HFF-Myc (cell line): ENCODE measurements at places on chromosomes 1 and 21.
A peak's percentile ranks its signal among the peaks of the same experiment; 100 is the strongest.

DNA sequence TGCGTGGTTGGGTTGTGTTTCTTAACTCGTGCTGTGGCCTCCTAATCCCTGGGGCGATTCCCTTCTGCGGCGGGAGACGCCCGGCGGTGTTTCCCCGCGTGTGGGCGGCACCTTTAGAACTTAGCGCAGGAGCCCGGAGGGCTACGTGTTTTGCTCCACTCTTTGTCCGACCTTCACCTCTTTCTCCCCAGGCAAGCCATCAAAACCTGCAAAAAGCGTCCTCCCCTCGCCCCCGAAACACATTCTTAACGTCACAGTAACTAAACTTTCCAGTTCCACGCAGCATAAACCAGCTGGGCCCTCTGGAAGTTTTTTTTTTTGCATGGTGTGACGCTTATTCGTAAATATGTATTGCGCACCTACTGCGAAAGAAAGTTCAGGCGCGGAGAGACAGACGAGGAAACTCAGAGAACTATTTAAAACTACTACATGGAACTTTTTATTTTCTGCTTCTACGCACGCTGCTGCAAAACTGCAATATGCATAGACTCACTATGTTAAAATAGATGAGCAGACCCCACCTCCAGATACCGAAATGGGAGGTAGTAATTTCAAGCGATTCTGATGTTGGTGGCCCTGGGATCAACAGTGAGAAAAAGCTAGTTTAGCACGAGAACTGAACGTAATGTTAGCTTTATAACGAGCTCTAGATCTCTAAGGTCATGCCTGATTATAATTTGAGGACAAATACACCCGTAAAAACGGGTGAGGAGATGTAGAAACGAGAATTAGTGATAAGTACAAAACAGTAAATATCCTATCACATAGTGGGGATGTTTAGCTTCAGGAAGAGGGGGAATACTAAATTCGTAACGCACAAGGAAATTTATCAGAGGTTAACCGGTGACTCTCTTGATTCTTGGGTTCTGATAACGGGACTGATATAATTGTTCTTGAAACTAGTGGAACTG is 920 bp downstream of the MTR start:
- no peak for DNase-seq

DNA sequence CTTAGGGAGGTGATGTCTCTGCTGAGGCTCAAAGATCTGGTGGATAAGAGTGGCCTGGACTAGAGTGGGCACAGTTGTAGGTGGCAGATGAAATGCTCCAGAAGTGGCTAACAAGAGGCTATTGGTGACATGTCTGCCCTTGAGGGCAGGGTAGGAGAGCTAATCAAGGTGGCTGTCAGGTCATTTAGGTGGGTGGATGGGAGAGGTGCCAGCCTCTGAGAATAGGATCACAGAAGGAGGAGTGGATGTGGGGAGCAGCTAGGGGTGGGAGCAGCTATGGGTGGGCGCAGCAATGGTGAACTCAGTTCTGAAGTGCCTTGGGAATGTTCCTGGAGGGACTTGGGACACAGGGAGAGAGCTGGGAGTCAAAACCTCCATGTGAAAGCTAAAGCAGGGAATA is 142.0 kb upstream of the GRIK3 start:
- no peak for DNase-seq

GRCh38 chr1:241714321-241715218 is 62.5 kb downstream of the WDR64 start:
- DNase-seq: no peak

GRCh38 chr1:1758059-1758621 is 20.1 kb downstream of the NADK start:
- no peak for DNase-seq

DNA sequence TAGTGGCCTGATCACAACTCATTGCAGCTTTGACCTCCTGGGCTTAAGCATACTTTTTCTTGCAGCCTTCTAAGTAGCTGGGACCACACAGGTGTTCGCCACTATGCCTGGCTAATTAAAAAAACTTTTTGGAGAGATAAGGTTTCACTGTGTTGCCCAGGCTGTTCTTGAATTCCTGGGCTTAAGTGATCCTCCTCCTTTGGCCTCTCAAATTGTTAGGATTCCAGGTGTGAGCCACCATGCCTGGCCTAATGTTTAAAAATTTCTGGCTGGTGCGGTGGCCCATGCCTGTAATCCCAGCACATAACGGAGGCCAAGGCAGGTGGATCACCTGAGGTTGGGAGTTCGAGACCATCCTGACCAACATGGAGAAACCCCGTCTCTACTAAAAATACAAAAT is 24.4 kb downstream of the YTHDF2 start:
- no peak for DNase-seq

- DNase-seq: no peak
Measured at GRCh38 chr1:103106426-103107341, 1.6 kb downstream of the COL11A1 start.

- DNase-seq: no peak
Measured at GRCh38 chr1:24986372-24986965, 56.4 kb upstream of the RUNX3 start.

DNA sequence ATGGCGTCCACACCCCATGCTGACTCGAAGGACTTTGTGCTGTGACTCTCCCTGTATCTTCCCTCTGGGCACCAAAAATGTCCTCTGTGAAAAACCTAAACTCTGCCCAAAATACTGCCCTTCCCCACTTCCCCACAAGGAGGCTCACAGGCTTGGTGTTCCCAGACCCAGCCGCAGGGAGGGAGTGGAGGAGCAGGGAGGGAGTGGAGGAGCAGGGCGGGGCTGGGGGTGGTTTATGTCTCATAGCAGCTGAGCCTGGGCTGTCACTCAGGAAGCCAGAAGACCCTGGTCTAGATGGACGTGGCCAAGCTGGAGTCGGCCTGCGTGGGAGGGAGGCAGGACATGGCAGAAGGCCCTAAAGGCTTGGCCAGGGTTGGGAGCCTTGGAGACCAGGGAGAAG is 461.7 kb downstream of the PTPRU start:
- DNase-seq: peak; percentile 49

GRCh38 chr1:67110352-67110751 is 24.4 kb downstream of the C1orf141 start:
- no peak for DNase-seq

- no peak for DNase-seq
Measured at GRCh38 chr1:44637702-44638411, 36.4 kb downstream of the TMEM53 start.

DNA sequence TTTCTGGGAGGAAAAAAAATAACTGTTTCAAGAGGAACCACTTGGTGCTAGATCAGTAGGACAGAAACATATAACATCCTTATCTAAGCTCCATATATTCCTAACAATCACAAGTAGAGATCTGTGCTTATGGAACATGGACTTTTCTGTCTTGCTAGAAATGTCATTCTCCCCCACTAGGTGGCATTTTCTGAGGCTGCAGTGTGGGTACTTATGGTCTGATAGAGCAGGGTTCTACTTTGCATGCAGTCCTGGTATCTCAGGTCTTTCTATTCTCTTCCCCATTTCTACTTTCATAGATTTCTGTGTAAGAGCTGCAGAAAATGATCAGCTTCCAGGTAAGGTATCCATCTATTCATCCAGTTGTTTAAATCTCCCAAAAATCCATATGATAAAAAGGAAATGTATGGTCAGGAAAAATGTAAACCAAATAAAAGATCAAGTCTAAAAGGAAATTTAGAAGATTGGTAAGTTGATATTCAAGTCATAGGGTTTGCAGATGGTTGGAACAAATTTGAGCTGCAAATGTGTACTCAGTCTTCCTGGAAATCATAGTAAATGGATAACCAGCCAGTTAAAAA is 1.5 kb downstream of the ZNF684 start:
- DNase-seq: no peak

GRCh38 chr1:225812488-225813213 is 2.7 kb downstream of the EPHX1 start:
- no peak for DNase-seq

GRCh38 chr1:202599669-202600431 is 110.4 kb downstream of the SYT2 start:
- no peak for DNase-seq

- no peak for DNase-seq
Measured at GRCh38 chr1:77282866-77283539, 1.2 kb downstream of the AK5 start.

DNA sequence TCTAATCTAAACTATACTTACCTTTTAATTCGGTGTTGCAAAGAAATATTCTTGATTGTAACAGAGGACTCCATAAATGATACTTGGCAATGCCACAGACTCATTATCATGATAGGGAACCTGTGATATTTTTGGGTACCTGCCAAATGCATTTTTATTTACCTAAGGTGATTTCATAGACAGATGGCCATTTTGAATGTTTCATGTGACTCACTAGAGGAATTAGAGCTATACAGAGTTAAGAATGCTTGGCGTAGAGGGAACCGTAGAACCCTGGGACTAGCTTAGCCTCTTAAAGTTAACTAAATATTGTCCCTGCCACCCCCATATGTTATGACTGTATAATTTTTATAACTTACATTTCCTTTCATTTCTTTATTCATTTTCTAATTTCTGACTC is 136.1 kb downstream of the DISP1 start:
- DNase-seq: no peak

DNA sequence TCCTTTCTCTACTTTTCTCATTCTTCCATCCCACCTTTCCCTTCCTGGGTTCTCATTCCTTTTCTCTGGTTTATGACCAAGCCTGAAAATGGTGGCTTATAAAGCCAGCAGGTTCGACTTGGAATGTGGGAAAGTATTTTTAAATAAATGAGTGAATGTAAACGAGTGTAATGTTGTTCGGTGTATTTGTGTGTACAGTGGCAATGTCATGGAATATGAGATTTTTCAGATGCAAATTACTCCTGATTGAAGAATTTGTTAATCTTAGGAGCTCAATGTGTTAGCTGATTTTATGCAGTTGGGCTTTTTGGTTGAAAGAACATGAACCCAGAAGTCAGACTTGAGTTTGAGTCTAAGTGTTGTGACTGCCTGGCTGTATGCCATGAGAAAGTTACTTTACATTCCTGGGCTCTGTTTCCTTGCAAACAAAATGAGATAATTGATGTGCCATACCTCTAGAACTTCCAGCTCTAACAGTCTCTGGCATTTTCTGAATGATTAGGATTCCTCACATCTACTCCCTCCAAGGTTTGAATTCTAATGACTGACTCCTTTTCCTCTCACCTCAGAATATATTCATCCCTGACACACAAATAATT is 6.6 kb downstream of the SGIP1 start:
- DNase-seq: no peak

DNA sequence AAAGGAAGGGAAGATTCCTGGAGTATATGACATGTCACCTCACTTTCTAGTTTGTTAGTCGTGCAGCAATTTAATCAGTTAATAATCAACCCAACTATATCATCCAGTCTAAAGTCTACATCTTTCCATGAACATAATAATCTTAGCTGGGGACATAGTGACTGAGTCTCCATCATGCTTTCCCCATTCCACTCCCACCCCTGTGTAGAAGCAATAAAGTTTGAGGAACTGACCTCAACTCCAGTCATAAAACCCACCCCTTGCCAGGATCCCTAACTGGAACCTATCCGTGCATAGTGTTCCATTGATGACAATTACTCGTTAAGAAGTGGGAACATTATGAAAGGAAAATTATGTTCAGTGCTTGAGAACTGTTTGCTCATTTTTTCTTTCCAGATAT is 48.9 kb upstream of the MROH9 start:
- no peak for DNase-seq
